Activated T-cell treated with anti-CD3 and anti-CD28 coated beads for 4 hours (primary cell): ENCODE measurements at places on chromosomes 3 and 15.

- no peak for DNase-seq
These were observed 5.7 kb downstream of the KLHDC8B start for GRCh38 chr3:49177073-49177472.

GRCh38 chr3:101903451-101903871, 54.1 kb downstream of the NFKBIZ start:
- DNase-seq = no peak

DNA sequence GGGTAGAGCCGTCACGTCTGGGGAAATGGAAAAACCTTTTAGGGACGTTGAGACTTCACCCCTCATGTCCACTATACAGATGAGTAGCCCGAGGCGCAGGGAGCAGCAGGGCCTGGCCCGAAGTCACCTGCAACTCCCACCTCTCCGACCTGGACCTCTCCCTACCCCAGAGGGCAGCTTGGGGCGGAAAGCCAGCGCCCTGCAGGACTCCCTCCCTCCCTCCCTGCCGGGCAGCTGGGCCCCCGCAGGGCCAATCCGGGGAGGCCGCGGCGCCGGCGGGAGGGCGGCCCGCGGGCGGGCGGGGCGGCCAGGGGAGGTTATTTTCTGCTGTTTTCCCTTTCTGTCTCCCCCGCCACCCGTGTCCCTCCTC, 2.0 kb downstream of the WNT7A start:
- DNase-seq = no peak

DNA sequence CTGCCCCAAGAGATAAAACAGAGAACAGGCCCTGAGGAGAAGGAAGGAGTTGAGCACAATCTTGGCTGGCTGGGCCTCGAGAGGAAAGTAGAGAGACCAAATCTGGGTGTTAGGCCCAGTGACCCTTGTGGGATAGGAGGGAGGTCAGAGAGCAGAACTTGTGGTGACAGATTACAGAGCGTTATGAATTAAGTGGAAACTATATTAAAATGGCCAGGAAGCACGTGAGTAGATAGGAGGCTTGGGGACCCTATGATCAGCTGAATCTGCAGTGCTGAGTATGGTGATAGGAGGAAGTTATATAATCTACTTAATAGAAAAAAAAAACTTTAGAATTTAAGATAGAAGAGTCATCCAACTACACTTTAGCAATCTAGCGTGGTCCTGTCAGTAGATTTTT, 30.0 kb downstream of the ST6GAL1 start:
- DNase-seq = no peak

DNA sequence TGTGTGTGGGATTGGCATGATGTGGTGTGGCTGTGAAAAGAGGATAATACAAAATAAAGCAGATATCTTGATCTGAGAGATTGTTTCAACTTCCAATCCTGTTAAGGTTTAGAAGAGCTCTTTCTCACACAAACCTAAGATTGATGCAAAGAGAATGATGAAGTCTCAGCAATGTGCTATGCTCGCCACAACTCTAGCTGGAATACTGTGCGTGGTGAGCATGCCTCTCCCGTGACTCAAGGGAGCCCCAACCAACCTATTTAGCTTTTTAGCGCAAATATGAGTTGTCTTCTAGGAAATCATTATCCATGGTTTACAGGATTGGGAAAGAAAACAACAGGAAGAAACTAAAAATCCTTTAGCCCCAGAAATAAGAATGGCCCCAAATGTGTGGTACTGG, 28.5 kb downstream of the BTLA start:
- no peak for DNase-seq

DNA sequence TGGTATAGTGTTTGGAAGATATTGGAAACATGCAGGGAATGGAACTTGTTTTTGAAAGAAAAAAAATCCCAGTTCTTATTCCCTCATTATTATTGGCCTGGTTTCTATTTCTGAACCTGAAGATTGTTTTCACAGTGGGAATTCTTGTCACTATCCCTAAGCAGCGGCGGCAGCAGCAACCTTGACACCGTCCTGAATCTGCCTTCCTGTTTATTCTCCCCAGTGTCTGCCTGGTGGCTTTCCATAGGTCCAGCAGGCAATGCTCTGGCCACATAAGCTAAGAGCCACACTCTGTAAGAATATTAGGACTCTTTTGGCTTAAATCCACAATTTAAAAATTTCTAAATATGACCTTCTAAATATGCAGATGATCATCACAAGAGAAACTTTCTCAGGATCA, 178.0 kb downstream of the PLCL2 start:
- no peak for DNase-seq

- DNase-seq = peak; percentile 54
These were observed 32.8 kb downstream of the ZNF589 start for GRCh38 chr3:48273594-48274211.

GRCh38 chr3:129563850-129564535, 21.0 kb downstream of the H1-8 start:
- DNase-seq = no peak

DNA sequence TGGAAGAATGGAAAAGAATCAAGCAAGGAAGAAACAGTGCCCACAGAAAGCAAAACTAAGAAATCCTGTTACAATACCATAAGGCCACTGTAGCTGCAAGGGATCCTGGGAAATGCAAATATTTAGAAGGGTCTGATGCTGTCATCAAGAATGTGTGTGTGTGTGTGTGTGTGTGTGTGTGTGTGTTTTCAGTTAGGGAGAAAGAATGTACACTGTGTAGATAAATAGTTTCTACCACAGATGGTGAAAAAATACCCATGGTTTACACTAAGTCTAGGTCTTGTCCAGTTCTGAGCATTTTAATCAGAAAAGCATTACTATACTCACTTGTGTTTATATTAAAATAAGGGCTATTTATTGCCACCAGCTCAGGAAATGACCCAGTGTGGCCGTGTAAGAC, 355.0 kb downstream of the RBMS3 start:
- DNase-seq = no peak

GRCh38 chr3:116553355-116553754, 108.1 kb upstream of the LSAMP start:
- no peak for DNase-seq

GRCh38 chr3:138850151-138850550, 15.4 kb upstream of the PIK3CB start:
- no peak for DNase-seq

DNA sequence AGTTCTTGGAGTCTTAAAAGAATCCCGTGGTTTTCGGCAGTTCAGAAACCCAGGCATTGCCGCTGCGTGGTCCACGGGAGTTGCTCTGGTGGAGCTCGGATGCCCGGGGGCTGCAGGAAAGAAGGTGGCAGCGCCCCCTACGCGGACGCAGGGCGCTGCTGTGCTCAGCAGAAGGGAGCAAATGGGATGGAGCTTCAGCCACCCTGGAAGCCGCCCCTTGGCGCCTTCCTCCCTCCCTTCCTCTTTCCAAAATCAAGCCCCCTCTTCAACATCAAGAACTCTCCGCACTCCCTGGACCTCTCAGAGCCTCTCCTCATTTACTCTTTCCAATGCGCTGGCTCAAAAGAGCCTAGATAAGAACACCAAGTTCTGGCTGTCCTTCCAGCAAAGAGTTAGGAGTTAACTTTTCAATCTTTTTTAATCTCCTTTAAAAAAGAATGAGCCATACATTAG, 880 bp upstream of the CHRNA7 start:
- no peak for DNase-seq
